ENCODE measurements at places on chromosomes 6 and 20.

DNA sequence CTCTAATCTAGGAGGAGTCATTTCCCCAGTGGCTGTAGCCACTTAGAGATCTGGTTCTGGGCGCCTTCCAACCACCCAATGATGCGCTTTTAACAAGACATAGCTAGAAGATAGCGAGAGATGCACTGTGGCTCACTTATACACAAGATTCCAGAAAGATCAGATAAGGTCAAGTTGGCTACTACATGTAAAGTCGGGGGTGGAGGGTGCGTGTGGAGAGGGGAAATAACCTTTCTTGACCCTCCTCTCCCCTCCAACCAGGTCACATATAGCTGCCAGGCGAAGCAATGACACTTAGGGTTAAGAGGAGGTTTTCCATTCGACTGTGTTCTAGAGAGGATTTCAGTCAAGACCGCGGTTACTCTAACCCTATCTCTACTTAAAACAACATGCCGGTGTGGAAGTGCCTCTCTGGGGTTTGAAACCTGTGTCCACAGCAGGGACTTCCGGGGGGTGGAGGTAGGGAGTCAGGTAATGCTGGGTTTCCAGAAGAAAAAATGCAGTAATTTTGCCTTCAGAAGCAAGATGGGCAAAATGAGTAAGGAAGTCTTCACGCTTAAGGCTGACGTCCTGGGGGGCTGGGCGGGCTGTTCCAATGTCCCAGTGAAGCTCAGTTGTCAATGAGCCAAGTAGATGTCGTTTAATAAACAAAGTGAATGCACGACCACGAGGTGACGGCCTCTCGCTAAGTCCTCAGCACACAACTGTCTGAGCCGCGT lies 1.8 kb upstream of the SIM1 start:
- peak; percentile 28 for DNase-seq

GRCh38 chr6:36938536-36938935 lies 16.0 kb upstream of the PI16 start:
- no peak for DNase-seq

DNA sequence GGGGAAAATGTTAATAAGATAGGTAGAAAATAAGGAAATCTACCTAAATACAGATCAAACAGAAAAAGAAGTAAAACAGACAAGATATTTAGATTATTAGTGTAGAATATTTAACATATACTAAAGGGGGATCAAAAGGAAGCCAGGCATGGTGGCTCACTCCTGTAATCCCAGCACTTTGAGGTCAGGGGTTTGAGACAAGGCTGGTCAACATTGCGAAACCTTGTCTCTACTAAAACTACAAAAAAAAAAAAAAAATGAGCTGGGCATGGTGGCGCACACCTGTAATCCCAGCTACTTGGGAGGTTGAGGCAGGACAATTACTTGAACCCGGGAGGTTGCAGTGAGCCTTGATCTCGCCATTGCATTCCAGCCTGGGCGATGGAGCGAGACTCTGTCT lies 55.5 kb downstream of the AFDN start:
- DNase-seq, result no peak

DNA sequence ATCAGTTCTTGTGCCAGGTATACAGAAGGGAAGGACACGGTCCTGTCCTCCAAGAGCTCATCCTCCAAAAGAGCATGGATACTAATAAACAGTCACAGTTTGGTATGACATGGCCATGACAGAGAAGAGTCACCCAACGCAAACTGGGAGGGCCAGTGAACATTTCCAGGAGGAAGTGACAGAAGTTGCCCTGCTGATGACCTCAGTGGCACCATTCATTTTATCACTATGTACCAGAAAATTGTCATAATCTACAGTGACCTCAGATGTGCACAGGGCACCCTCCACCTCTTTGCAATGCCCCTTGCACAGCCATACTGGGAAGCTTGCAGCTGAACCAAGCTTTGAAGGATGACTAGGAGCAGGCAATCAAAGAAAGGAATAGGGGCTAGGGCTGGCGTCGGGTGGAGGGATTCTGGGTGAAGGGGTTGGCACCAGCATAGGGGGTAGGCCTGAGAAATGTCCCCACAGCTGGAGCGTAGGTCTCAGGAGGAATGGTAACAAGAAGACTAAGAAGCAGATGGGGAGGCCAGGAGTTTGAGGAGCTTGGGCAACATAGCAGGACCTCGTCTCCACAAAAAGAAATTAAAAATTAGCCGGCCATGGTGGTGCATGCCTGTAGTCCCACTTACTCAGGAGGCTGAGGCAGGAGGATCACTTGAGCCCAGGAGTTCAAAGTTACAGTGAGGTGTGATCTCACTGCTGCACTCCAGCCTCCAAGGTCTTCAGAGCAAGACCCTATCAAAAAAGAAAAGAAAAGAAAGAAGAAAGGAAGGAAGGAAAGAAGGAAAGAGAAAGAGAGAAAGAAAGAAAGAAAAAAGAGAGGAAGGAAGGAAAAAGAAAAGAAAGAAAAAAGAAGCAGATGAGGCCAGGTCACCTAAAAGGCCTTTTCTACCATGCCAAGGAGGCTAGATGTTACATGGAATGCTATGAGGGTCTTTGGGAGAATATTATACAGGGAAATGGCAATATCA lies 65.3 kb upstream of the SNX9 start:
- peak; percentile 26 for DNase-seq

DNA sequence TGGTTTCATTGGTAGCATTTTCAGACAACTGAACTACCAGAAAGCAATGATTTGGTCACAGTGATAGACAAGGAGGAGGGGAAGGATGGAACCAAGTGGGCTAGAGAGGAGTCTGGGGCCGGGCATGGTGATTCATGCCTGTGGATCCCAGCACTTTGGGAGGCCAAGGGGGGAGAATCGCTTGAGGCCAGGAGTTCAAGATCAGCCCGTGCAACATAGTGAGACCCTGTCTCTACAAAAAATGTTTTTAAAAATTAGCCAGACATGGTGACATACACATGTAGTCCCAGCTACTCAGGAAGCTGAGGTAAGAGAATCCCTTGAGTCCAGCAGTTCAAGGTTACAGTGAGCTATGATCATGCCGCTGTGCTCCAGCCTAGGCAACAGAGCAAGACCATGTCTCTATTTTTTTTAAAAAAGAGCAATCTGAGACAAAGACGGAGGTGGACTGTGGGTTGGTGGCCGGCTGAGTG lies 70.6 kb downstream of the SYCP2L start:
- no peak for DNase-seq

GRCh38 chr20:36645998-36646397 lies at the start of gene SLA2:
TSS of gene SLA2 (minus strand) at chr20:36646196. CDS start at chr20:36641335, 4,861 bp downstream.
- DNase-seq, result peak; percentile 98

DNA sequence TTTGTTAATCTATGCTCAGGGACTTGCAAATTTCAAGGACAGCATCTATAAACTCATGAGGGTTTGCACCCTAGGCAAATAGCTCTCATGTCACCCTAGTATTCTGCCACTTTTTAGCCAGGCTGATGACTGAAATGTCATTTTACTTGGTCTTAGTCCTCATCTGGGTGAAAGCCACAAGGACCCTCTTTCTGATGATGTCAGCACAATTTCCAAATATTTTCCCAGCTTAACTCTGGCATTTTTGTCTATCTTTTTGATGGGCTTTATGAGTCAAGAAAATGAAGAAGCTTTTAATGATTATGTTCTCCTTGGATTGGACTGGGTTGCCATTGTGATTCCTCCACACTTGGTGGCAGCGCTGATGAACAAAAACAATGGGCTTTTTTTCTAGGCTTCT lies 420.1 kb upstream of the BTBD3 start:
- DNase-seq, result no peak

DNA sequence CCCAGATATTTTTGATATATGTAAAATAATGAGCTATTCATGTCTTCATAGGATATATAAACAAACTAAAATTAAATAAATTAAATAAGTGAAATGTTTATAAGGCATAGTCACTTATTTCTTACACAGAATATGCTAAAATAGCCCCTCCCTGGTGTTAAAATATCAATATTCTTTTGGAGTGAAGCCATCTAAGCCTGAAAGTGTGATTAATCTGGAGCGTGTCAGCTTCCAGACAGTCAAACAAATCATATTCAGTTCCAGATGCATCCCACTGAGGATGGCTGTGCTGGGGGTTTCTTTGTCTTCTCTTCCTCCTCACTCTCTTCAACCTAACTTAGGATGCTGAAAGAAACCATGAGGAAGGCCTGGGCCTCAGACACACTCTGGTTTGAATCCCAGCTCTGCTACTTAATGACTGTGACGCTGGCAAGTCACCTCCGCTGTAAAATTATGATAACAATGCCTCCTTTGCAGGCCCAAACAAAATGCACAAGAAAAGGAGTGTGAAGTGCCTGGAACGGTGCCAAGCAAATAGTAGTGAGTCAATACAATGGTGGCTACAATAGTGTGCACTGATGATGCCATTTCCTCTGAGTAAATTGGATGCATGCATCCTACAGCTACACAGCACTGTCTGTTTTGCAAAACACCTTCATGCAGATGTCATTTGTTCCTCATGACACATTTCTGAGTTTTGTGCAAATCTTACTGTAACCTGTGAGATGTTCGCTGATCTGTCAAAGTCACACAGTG lies 161.4 kb downstream of the FOXC1 start:
- no peak for DNase-seq

DNA sequence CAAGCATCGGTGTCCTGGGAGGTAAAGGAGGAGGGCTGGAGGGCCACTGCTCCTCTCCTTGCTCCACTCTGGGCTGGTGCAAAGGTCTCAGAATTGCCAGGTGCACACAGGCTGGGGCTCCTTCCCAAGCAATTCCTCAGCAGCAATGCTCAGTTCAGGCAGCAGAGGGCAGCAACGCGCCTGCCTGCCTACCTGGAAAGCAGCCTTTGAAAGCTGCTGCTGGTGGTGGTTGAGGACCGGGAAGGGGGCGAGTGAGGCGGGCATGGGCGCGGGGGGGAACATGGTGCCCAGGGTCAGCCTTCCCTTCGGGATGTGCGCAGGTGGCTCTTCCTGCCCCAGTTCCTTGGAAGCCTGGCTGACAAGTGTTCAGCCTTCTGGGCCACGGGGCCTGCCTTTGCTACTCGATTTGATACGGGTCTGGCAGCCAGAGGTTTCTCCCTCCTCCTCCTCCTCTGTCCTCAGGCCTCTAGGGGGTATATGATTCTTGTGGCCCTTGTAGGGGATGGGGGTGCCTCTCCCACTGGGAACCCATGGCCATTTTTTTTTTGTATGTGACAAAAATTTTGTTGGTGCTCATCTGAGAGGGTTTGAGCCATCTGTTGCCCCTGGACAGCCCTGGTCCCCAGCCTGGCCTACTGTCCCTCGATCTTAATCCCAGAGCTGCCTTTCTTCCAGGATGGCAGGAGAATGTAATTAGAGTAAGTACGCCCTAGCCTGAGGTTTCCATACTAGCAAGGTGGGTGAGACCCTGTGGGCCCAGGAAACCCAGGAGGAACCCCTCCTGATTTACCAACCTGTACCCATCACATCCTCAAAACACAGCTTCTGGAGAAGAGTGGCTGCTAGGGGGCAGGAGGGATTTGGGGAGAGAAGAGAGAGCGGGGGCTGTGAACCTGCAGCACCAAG lies 20.1 kb downstream of the MRPS18A start:
- peak; percentile 78 for DNase-seq

GRCh38 chr6:19637010-19637409 lies 200.2 kb upstream of the ID4 start:
- no peak for DNase-seq

- no peak for DNase-seq
These were observed 106.4 kb upstream of the SGK1 start for GRCh38 chr6:134424165-134424797.

- no peak for DNase-seq
These were observed 207.6 kb upstream of the MYLIP start for GRCh38 chr6:15921243-15921642.

DNA sequence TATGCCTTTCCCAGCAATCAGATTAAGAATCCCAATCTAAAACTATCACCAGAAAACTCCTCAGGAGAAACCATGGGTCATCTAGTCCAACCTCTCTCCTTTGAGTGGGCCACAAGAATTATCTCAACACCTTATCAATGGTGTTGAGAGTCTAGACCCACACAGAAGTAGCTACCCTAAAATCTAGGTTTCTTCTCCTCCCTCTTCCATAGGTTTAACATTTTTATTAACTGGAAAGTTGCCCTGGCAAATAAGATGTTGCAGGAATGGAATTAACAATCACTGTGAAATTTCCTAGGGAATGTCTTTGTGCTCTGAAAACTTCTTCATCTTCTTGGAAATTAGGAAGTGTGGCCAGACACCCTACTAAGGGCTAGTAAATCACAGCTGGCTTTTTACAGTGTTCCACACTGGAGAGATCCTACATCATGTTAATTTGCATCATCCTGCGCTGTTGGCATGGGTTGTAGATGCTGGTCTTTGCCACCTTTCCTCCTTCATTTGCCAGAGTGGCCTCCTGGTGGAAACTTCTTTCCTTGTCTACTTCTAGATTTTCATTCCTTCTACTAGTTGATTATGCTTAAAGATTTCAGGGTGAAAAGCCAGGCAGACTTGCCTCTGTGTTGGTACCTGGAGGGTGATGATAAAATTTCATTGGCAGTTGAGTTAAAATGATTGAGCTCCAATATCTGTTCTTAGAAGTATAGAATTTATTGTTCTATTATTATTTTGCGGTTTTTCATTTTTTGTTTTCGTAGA lies 2.7 kb downstream of the TNFAIP3 start:
- no peak for DNase-seq

GRCh38 chr6:163398115-163398514 lies 16.4 kb upstream of the QKI start:
- no peak for DNase-seq

GRCh38 chr6:75489025-75489424 lies 4.6 kb downstream of the FILIP1 start:
- no peak for DNase-seq

- no peak for DNase-seq
These were observed 80.2 kb downstream of the TSHZ2 start for GRCh38 chr20:53052380-53052779.

DNA sequence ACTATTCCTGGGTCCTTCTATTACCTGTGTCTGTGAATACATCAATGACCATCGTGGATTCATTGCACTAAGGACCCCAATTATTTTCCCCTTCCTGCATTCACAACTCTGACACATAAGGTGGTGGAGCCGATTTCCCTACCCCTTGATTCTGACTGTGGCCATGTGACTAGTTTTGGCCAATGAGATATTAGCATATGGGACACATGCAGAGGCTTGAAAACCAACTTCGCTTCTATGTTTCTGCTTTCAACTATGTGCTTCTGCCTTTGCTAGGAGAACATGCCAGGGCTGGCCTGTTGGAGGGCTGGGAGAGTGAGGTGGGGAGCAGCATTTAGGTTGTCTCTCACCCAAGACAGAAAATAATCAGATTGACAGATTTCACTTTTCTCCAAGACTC lies 483.1 kb upstream of the JAG1 start:
- DNase-seq, result no peak

GRCh38 chr20:10857352-10858070 lies 183.7 kb upstream of the JAG1 start:
- DNase-seq, result peak; percentile 95

DNA sequence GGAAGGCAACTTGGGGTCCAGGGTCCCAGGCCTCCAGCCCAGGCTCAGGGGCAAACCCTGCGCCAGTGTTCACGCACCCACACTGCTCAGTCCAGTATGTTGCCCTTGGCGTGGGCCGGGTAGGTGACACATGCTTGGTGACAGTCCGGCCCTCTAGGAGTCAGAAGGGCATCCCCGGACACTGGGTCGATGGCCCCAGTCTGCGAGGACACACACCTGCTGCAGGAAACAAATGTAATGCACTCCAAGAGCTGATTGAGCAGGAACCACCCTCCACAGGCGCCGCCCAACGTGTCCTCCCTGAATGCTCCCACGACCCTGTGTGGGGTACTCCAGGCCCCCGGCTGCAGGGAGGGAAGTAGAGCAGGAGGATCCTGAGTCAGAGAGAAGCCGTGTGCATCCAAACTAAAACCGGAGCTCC lies 160.7 kb downstream of the DLL1 start:
- no peak for DNase-seq
